CD4-positive, alpha-beta T cell treated with Interferon gamma for 1 hour (primary cell): ENCODE measurements at places on chromosomes 5 and 9.

GRCh38 chr5:150144246-150144801, 11.3 kb downstream of the PDGFRB start:
- no peak for DNase-seq

- no peak for DNase-seq
These were observed 301.6 kb downstream of the ISL1 start for GRCh38 chr5:51684794-51685355.

GRCh38 chr9:84950879-84951811, 281.6 kb downstream of the NTRK2 start:
- DNase-seq = no peak

- DNase-seq = no peak
These were observed 902.3 kb downstream of the EFNA5 start for GRCh38 chr5:106768392-106768791.

- no peak for DNase-seq
These were observed 18.8 kb upstream of the ENHO start for GRCh38 chr9:34541540-34541939.

DNA sequence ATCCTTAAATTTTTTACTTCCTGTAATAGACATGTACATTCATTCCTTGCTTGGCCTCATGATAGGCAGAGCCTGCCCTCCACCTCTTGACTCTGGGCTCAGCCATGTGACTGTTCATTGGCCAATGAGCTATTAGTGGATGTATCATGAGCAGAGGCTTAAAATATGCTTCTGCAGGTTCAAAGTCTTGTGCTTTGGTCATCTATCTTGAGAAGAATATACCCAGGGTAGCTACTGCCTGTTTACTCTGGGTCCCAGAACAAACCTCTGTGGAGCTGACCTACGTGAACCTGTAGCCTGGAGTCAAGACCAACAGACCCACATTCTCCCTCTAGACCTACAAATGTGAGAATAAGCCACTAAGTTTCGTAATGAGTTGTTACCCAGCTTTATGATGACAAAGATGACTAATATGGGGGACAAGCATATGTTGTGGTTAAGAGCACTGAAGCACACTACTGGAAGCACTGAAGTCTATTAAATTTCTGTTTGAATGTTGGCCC, 244.4 kb downstream of the MAST4 start:
- no peak for DNase-seq

DNA sequence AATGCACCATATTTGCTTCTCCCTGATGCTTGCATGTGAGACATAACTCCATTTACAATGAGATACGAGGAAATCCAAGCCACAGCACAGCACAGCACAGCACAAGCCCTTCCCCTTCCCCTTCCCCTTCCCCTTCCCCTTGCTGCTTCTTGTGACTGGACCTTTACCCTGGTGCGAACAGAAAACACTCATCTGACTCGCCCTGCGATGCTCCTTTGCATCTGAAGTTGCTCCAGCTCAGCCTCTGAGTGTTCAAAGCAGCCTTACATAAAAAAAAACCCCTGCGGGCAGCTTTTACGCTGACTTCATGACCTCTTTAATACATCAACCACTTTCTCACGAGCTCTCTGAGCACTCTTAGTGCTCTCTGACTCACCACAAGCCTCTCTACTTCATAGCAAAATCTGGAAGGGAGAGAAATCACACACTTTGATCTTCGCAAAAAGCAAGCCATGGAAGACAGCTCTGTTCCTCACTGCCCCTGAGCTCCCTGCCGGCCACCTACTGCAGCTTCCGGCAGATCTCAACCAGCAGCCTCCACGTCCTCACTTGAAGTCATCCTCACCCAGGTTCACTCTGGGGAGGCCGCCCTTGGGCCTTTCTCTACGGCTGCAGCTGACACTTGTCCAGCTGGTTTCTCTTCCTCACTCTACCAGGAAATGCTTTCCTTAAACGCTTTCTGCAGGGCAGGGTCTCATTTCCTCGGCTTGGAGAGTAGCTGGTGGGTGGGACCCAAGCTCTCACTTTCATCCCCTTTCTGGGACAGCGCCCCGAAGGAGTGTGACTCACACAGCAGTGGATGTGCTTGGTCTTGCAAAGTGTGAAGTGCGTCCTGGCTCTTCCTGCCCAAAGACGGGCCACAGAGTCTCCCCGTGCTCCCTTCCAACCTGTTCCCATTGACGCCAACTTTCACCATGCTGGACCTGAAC, 5.3 kb downstream of the SLC34A1 start:
- DNase-seq = peak; percentile 52

GRCh38 chr9:6198251-6198650, 17.4 kb upstream of the IL33 start:
- no peak for DNase-seq

GRCh38 chr9:98881836-98882568, 61.7 kb upstream of the COL15A1 start:
- DNase-seq = no peak

DNA sequence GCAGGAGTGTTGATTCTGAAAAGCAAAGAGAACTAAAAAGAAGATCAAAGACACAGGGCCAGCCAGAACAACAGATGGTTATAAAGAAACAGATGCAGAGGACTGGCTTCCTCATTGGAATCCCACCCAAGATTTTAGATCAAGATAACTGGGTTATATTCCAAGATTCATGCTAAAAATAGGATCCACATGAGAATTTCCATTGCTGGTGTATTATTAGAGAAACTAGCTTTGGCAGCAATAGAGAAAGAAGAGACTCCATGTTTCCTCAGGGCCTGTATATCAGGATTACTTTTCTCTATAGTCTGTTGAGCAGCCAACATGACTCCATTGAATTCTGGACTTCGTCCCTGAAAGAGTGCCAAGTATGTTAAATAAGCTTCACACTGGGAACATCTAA, 367.3 kb downstream of the TUSC1 start:
- DNase-seq = no peak

DNA sequence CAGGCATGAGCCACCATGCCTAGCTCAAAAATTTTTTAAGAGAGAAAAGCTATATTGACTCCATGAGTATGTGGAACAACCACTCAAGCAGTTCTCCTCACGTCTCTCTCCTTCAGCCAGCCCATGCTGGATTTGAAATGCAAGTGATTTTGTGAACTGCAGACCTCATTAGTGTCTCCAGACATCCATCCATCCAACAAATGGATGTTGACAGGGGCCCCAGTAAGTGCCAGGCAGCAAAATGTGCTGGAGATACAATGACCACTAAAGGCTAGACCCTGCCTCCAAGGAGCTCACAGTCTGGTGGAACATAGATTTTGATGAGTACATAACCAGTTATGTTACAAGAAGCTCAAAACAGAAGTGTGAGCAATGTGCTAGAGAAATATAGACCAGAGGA, 37.1 kb upstream of the PPARGC1B start:
- no peak for DNase-seq

DNA sequence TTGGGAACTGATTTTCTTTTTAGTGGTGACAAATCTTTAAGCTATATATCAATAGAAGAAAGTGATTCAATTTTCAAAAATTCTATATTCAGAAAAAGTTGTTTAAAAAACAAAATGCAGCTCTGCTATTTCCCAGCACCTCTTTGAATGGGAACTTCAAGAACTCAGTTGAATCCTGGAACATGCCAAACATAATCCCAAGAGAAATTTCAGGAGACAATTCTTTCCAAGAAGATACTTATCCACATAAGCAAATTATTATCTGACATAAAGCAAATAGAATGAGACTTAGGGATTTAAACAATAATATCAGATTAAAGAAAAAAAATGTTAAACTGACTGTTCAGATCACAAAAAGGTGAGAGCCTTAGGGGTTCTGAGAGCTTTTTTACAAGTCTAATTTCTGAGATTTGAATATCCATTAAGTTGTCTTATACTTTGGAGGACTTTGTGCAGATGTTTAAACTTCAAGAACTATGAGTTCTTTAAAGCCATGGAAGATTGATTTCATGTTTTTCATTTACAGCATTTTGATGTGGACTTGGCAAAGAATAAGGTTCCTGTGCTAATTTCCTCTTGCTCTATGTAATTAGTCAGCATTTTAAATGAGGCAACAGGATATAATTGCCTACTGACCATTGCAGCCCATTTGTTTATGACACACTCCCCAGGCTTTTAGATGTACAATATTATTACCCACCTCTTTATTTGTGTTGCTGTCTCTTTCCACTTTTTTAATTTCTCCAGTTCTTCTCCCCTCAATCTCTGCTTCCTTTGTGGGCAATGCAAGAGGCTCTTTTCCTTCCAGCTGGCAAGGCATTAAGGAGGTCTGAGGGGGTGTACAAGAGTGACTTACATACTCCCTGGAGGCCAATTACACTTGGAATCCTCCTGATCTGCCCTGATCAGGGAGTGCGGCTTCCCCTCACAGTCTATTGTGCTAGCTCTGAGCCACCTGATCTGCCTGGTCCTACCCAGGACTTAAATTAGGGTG, 419.1 kb downstream of the NR2F1-AS1 start:
- no peak for DNase-seq

- DNase-seq = peak; percentile 60
These were observed 5.0 kb downstream of the NSMF start for GRCh38 chr9:137454145-137454596.

GRCh38 chr5:146716636-146717035, 161.9 kb downstream of the PPP2R2B start:
- DNase-seq = no peak

- no peak for DNase-seq
These were observed 38.9 kb downstream of the NDUFS6 start for GRCh38 chr5:1840071-1840547.

- DNase-seq = no peak
These were observed 295.7 kb upstream of the TUT7 start for GRCh38 chr9:86649913-86650312.

- DNase-seq = no peak
These were observed 403.1 kb upstream of the ZNF608 start for GRCh38 chr5:125149527-125149926.
